ENCODE measurements at places on chromosomes 1 and 21.
A peak's percentile ranks its signal among the peaks of the same experiment; 100 is the strongest.

DNA sequence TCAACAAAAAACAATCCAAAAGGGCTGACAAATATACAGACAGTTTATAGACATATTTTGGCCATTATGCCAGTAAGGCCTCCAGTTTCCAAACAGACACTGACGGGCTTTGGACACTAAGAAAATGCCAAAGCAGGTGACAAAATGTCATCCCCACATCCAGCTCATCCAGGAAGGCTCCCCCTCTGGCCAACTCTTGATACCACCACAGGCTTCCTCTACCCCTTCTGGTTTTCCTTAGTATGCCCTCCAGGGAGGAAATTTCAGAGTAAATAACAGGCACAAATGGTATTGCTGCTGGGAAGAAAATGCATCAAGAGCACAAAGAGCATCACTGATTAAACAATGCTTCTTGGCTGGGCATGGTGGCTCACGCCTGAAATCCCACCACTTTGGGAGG, 225.3 kb downstream of the VAV3 start:
- DNase-seq, result no peak

GRCh38 chr1:152034654-152035538, 1.9 kb downstream of the S100A11 start:
- peak; percentile 93 for DNase-seq

DNA sequence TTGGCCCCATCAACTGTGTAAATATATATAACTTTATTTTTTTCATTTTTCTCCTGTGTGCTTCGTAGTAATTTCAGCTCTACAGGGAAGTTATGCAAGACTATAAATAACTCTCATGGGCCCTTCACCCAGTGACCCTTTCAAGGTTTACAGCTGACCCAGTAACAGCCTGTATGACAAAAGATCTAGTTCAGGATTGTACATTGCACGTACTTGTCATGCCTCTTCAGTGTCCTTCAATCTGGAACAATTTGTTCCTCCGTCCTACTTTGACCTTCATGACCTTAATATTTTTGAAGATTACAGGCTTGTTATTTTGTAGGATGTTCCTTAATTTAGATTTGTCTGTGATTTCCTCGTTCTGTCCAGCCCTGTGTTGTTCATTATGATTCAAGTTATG, 40.5 kb downstream of the BRINP2 start:
- no peak for DNase-seq

DNA sequence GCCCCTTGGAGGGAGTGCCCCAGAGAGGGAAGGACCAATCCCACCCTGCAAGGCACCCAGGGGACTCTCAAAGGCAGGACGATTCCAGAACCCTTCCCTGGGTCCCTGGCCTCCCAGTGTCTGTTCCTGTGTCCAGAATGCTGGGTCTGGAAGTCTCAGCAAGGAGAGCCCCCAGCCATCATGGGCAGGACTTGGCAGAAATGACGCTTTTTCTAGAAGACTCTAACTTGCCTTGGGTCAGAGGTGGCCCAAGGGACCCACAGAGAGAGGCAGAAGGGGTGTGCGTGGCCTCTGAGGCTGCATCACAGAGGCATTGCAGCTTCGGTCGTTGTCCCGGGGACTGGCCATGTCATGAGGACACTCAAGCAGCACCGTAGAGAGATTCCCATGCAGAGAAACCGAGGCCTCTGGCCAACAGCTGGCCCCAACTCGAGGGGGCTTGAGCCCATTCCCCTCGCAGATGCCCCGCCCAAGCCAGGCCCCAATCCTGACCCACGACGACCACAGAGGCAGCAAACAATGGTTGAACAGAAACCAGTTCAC, 57.8 kb downstream of the WNT9A start:
- no peak for DNase-seq

DNA sequence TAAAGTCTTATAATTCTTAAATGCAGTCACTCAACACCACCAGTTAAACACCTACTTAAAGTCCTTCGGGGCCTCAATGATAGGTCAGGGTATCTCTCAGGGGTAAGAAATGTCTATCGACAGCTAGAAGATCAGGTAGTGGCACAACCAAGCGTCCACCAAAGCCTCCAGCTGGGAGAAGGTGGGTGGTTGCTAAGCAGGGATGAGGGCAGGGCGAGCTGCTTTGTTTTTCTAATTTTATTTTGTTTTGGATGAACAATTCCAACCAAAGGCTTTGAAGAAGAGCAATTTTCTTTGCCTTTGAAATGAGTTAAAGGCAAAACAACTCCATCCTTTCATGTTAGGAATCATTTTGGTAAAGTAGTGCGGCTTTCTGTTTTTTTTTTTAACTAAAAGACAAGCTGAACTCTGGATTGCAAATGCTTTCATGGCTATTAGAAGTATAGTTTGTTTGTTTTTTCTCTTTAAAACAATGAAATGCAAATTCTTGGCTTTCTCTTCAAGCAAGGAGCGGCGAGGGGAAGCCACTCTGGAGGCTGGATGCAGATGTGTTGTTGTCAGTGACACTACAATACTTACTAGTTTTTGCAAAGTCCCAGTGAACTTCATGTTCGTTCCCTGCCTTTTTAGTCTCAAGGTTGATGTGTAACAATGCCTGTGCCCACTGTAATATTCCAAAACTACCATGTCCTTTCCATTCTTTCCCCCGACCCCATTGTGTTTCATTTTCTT, 106.0 kb downstream of the MRPS6 start:
- no peak for DNase-seq

- DNase-seq, result no peak
These were observed 18.0 kb downstream of the ATP1B1 start for GRCh38 chr1:169124459-169124858.

GRCh38 chr1:40944326-40944725, 35.2 kb upstream of the CTPS1 start:
- no peak for DNase-seq

- DNase-seq, result no peak
These were observed 27.5 kb upstream of the STMN1 start for GRCh38 chr1:25933479-25934365.

- DNase-seq, result no peak
These were observed 204 bp downstream of the CIART start for GRCh38 chr1:150282558-150282958.

- peak; percentile 38 for DNase-seq
These were observed 59.8 kb downstream of the KIRREL1 start for GRCh38 chr1:158053276-158053675.

GRCh38 chr1:200912737-200913407, 18.2 kb downstream of the INAVA start:
- DNase-seq, result no peak

DNA sequence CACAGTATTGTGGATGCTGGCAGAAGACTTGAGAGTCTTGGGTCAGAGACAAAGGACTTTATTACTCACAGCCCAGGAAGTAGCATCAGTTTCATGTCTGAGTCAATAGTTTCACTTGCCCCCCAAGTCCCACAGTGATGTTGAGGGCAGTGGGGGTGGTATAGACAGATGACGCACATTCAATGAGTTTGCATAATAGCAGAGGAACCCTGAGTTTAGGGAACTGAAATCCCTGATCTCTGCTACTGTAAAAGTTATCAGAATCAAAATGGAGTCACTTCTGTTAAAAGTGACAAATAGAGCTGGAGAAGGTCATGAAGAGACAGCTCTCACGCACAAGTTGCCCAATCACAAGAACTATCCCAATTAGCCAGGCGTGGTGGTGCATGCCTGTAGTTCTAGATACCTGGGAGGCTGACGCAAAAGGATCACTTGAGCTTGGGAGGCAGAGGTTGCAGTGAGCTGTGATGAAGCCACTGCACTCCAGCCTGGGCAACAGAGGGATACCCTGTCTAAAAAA, 11.5 kb upstream of the HCRTR1 start:
- DNase-seq, result no peak

- DNase-seq, result no peak
These were observed 185.4 kb downstream of the OMA1 start for GRCh38 chr1:58361134-58361533.

DNA sequence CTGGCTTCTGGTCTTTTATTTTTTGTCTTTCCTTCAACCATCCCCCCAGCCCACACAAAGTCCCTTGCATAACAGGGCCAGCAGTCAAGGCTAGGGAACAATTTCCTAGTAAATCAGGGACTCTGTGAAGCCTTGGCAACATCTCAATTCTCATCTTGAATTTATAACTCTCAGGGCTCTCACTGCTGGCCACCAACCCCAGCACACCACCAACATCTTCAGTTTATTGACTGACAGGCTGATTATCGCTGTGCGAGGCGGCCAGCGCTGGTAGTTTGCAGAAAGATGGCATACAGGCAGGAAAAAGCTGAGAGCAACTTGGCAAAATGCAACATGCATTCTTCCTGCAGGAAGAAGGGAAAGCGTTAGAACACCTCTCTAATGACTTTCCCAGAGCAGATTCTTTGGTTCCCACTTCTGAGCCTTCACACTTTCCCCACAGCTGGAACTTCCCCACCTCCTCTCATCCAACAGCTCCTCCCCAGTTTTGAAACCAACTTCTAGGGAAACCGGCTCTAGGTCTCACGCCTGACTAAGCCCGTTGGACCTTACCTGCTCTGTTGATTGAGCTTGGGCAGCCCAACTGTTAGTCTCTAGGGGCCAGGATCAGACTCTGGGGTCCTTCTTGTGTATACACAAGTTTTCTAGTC, 26.3 kb upstream of the CSF1 start:
- DNase-seq, result no peak

DNA sequence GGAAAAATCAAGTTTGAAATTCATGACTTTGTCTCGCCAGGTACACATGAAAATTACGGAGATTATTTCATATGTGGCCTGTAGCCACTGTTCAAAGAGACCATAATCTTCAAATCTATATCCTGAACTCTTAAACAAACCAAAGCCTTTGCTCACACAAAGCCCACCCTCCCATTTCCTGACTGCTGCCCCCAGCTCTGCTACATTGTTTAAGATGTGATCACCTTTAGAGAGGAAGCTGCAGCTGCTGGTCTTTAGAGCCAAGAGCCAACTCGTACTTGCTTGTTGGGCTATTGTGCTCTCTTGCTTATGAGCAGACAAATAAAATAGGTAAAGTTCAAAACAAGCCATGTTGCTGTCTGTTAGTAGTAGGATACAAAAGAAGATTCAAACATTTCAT, 71.9 kb downstream of the DTL start:
- DNase-seq, result no peak

- DNase-seq, result no peak
These were observed 187.2 kb downstream of the NFIA start for GRCh38 chr1:61269602-61270001.

- no peak for DNase-seq
These were observed 13.7 kb upstream of the GUCA2A start for GRCh38 chr1:42178249-42178648.

- no peak for DNase-seq
These were observed 28.3 kb downstream of the KIRREL1 start for GRCh38 chr1:158021721-158022120.

DNA sequence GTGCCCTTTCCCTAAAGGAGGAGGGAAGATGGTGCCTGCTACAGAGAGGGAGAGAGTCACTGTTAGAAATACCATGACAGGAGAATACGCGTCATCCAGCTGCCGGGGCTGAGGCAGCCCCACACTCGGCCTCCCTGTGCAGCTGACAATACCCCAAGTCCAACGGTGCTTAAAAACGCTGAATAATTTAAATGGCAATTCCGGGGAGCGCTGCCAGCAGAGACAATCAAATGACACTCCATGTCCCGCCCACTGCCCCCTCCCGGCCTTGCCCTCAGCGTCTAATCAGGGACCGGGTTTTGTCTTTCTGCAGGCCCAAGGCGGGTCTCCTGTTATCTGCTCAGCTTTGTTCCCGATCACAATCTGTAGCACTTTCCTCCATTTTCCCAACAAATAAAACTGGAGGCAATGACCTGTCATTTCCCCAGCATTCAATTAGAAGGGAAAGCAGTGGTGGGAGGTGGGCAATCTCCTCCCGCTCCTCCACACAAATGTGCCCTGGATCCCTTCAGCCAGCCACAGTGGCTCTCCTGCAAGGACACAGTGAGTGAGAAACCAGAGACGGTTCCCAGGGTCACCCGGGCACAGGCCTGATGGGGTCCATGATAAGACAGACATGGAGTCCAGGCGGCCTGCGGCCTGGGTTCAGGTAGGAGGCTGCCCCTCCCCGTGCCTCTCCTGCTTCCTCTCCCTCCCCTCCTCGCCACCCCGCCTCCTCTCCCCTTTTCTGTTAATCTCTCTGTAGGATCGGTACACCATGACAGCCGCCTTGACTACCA, 42.7 kb upstream of the AJAP1 start:
- DNase-seq, result no peak

- DNase-seq, result no peak
These were observed 45.5 kb upstream of the TACSTD2 start for GRCh38 chr1:58622571-58622970.

DNA sequence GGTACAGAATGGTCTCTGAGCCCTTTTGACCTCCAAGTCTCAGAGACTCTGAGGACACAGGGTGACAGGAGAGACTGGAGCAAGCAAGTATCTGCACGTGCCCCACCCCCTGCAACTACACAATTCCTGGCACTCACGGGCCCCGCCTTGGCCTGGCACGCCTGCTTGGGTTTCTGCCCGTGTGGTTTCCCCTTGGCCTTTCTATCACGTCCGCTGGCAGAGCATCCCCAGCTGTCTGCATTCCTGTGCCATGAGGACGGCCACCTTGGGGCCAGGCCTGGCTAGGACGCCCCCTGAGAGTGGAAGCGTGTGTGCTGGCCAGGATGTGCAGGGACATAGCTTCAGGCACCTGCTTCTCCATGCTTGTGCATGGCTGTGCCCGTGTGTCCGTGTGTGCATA, 14.3 kb upstream of the EDN2 start:
- DNase-seq, result peak; percentile 87

DNA sequence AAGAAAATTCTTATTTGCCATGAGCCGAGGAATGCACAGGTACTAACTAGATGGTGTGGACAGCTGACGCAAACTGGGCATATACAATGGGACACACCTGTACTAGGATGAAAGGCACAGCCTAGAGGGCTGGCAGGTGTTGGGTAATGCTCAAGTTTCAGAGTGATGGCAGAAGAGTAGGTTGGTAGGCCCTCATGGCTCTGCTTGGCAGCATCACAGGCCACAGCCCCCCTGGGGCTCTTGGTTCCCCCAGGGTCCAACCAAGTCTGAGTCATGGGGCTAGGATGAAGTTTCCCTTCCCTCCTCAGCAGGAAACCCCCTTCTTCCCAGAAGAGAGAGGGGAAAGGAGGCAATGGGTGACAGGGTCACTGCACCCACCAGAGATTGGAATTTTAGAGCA, 35.2 kb downstream of the SPEN start:
- no peak for DNase-seq

- DNase-seq, result peak; percentile 86
These were observed 20.1 kb downstream of the OSBPL9 start for GRCh38 chr1:51636764-51637522.

GRCh38 chr21:39094847-39095579, 88.2 kb downstream of the PSMG1 start:
- DNase-seq, result peak; percentile 91

- DNase-seq, result no peak
These were observed 244.0 kb downstream of the RHOU start for GRCh38 chr1:228979325-228979699.

GRCh38 chr1:114495486-114495885, 15.5 kb downstream of the TRIM33 start:
- no peak for DNase-seq

- peak; percentile 89 for DNase-seq
These were observed 6.0 kb downstream of the TMPRSS2 start for GRCh38 chr21:41501919-41502318.

Data from A172 (cell line).